Activated CD4-positive, alpha-beta T cell treated with anti-CD3 and anti-CD28 coated beads for 4 hours (primary cell): ENCODE measurements at places on chromosomes 5 and 9.

- DNase-seq = peak; percentile 44
These were observed 3.6 kb upstream of the B4GALT1 start for GRCh38 chr9:33170464-33171415.

- no peak for DNase-seq
These were observed 87.9 kb downstream of the MRPS27 start for GRCh38 chr5:72231991-72232703.

GRCh38 chr9:98187926-98188325 lies 4.5 kb downstream of the CORO2A start:
- DNase-seq = no peak

GRCh38 chr9:133873009-133873408 lies 119.1 kb downstream of the VAV2 start:
- DNase-seq = no peak

DNA sequence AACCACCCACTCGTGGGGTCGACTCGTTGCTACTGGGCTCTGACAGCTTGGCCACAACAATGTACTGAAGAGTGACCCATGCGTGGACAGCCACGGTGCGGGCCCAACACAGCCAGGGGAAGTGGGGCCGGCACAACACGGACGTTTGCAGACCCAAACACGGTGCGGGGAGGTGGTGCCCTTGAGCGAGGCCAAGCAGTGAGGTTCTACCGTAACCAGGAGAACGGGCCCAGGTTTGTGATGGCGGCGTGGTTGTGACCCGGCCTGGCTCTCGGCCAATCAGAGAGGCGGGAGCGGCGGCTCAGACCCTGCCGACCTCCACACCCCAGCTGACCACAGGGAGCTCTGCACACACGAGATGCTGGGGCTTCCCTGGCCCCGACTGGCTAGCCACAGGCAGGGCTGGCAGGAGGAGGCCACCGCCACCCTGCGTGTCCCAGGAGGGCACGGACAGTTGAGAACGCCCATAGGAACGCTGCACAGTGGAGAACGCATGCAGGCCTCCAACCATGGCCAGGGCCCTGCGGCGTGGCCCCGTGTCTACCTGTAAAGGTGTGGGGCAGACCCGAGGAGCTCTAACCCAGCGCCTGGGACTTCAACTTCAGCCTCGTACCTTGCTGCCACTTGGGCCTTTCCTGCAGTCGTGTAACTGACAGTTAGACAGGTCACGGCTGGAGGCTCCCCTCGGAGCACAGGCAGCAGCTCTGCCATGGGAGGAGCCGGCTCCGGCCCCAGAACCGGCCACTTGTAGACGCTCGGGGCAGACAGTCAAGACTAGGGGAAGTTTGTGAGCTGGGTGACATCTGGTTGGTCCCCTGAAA lies 13.7 kb downstream of the BRD3 start:
- DNase-seq = no peak

GRCh38 chr5:109387408-109387974 lies 22.3 kb downstream of the PJA2 start:
- DNase-seq = no peak

DNA sequence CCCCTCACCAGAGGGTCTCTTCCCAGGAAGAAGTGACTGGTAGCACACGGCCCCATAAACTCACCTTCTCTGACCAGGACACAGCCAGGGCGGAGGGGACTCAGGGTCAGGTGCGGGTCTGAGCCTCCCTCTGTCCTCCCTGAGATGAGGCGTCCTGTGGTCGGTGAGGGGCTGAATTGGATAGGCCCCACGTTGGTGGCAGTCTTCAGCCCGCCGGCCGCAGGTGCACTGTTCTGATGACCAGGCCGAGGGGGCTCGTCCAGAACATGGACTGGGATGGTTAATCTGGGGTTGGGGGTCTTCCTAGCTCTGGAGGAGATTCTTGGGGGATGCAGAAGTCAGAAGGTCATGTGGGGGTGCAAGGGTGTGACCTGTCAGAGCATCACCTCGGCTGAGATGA lies 102.2 kb upstream of the PPP1R26 start:
- DNase-seq = no peak
